ENCODE measurements at places on chromosomes 16 and 17.

DNA sequence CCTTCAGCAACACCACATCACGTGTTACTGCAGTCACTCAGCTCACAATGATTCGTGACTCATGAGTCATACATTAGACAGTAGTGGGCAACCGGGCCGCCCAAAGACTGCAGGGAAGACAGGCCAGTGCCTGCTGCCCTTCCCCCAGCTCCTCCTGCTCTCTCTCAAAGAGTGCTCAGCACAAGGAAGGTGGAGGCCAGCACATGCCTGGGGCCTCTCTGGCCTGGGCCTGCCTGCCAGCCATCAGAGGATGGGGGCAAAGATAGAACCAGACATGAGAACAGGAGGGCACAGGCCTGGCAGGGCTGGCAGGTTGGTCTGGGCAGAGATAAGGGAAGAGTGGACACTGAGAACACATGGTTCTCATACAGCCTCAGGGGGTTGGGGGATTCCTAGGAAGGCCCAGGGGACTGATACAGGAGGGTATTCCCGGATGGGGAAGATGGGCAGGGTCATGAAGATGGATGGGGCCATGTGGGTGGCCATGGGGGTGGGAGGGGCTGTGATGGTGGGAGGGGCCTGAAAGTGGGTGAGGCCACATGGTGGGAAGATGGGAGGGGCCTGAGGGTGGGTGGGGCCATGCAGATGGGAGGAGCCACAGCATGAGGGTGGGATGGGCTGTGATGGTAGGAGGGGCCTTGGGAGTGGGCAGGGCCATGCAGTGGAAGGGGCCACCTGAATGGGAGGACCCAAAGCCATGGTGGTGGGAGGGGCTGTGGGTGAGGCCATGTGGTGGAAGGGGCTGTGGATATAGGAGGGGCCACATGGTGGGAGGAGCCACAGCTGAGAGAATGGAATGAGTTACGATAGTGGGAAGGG lies 29.0 kb downstream of the KATNB1 start:
- no peak for DNase-seq

GRCh38 chr16:11913425-11914079 lies 2.2 kb downstream of the GSPT1 start:
- no peak for DNase-seq

GRCh38 chr17:17844079-17844478 lies 7.3 kb upstream of the SREBF1 start:
- no peak for DNase-seq

DNA sequence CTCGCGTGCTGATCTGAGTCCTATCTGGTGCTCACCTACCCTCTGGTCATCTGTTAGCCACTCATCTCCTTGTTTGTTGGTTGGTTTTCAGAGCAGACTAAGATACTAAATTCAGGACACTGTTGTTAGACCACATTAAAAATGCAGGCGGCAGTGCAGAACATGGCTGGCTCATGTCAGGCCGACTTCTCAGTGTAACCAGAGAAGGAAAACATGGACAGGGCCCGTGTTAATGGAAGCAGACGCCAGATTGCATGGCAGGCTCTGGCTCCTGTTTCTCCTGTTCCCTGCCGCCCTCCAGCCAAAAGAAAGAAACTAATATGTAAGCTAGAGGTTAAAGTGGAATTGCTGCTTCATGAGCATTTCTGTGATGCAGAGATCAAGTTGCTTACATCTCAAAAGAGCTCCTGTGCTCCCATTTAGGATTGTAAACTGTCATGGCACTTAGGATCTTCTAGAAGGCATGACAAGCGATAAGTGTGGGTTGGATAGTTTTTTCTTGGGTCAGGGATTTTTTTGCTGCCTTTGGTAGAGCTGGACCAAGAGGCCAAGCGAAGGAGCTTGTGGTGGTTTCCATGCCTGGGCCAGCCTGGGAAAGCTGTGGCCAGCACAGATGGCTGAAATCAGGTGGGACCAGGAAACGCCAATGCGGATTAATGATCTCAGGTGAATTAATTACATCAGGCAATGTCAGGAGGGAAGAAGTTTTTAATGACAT lies 56.1 kb downstream of the YPEL2 start:
- no peak for DNase-seq

GRCh38 chr17:19977293-19978208 lies at the start of gene AKAP10:
AKAP10 (minus strand) TSS chr17:19977828; CDS start chr17:19977679, 149 bp downstream.
- peak; percentile 94 for DNase-seq

- no peak for DNase-seq
Observed at GRCh38 chr17:74677558-74678466, 34.9 kb downstream of the CD300LF start.

GRCh38 chr17:17518951-17519350 lies 22.8 kb upstream of the RASD1 start:
- no peak for DNase-seq

GRCh38 chr16:83315271-83315670 lies 492.5 kb upstream of the HSBP1 start:
- no peak for DNase-seq

DNA sequence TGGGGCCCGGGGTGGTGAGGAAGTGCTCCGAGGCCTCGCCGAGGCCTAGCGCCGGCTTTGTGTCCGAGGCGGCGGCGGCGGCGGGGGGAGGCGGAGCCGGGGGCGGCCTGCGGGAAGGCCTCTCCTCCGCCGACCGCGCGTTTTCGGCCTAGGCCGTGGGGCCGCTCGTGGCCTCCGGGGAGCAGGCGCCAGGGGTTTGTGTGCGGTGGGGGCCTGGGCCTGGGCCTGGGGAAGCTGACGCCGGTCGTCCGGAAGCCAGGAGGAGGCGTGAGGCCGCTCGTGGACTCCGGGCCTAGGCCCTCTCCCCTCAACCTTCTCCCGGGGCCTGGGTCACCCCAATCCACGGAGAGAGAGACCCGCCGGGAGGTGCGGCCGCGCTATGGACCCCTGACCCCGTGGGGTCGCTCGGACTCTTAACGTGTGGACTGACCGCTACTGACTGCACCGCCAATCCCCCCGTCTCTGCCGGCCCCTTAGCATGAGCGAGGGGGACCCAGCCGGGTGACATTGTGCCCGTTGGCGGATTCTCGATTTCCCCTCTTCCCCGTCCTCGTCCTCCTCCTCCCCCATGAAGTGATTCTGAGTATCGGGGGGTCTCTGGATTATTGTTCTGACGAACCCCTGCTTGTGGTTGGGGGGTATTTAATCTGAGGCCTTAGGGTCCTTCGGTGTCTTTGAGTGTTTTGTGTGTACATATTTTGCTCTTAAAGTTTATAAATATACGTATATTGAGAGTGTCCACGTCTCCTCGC lies 660 bp downstream of the RBBP6 start:
- DNase-seq = peak; percentile 54

GRCh38 chr17:16919663-16920627 lies 52.0 kb downstream of the TNFRSF13B start:
- DNase-seq = no peak

DNA sequence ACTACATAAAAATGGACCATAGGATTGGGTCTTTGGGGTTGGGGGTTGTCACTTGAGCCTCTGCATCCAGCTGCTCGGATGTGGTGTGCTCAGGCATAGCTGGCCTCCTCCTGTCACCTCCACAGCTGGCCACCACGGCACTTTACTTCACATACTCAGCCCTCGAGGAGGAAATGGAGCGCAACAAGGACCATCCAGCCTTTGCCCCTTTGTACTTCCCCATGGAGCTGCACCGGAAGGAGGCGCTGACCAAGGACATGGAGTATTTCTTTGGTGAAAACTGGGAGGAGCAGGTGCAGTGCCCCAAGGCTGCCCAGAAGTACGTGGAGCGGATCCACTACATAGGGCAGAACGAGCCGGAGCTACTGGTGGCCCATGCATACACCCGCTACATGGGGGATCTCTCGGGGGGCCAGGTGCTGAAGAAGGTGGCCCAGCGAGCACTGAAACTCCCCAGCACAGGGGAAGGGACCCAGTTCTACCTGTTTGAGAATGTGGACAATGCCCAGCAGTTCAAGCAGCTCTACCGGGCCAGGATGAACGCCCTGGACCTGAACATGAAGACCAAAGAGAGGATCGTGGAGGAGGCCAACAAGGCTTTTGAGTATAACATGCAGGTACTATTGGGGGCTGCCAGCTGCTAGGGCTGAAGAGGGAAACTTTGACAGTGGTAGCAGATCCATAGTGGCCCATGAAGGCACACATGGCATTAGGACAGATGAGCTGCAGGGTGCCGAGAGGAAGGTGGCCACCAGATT lies 30.8 kb downstream of the CDIP1 start:
- DNase-seq = no peak

GRCh38 chr16:87847785-87848675 lies 21.3 kb downstream of the SLC7A5 start:
- peak; percentile 89 for DNase-seq

DNA sequence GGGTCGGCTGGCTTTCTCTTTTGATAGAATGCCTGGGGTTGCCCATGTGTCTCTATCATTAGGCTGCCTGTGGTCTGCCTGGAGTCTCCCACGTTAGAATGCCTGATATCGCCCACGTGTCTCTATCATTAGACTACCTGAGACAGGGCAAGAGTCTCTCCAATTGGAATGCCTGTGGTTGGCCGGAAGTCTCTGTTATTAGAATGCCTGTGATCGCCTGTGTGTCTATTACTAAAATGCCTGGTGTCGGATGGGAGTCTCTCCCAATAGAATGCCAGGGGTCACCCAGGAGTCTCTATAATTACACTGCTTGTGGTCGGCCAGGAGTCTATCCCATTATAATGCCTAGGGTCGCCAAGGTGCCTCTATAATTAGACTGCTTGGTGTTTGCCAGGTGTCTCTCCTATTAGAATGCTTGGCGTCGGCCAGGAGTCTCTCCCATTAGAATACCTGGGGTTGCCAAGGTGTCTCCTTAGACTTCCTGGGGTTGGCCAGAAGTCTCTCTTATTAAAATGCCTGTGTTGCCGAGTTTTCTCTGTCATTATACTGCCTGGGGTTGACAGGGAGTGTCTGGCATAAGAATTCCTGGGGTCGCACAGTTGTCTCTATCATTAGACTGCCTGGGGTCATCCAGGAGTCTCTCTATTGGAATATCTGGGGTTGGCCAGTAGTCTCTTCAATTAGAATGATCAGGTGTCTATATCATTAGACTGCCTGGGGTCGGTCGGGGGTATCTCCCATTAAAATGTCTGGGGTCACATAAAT lies 2272.8 kb downstream of the TP53TG3F start:
- DNase-seq = no peak

Measured in head of caudate nucleus (tissue), 42 donors.